ENCODE measurements at places on chromosomes 5 and 9.

- DNase-seq = no peak
These were observed 79.4 kb upstream of the SAP30L start for GRCh38 chr5:154366353-154366752.

DNA sequence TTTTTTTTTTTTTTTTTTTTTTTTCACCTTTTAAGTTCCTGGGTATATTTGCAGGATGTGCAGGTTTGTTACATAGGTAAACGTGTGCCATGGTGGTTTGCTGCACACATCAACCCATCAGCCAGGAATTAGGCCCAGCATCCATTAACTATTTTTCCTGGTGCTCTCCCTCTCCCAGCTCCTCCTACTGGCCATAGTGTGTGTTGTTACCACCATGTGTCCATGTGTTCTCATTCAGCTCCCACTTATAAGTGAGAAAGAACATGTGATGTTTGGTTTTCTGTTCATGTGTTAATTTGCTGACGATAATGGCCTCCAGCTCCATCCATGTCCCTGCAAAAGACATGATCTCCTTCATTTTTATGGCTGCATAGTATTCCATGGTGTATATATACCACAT, 350.5 kb downstream of the MAN2A1 start:
- DNase-seq = no peak

- DNase-seq = no peak
These were observed 12.8 kb upstream of the TSSK1B start for GRCh38 chr5:113447498-113448050.

- DNase-seq = no peak
These were observed 144.3 kb downstream of the GIN1 start for GRCh38 chr5:102975457-102976182.

- no peak for DNase-seq
These were observed 287.8 kb upstream of the RASA1 start for GRCh38 chr5:86979811-86980411.

DNA sequence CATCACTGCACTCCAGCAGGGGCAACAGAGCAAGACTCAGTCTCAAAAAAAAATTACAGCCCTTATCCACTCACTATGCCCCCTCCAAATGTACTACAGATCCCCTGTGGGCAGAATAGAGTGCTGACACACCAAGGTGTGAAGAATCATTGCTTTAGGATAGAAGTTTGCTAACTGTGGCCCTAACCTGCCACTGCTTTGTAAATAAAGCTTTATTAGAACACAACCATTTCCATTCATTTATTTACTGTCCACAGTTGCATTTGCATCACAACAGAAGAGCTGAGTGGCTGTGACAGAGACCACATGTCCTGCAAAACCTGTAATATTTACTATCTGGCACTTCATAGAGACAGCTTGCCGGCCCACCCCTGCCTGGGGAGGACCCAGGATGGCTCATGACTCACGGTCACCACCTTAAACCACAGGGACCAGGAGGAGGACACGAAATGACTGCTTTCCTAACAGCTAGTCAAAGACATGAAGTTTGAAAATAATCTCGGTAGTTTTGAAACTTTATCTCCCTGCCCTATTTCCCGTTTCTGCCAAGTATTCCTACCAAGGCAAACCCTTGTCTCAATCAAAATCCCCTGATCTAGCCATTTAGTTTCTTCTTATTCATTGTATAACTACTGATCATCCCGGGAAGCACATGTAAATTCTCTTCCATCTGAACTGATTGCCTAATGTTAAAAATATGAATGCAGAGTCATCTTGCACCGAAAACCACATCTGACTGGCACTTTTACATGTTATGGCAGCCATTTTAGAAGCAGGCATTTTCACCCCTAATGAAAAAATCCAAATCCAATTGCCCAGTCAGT, 206.1 kb downstream of the SLIT3 start:
- no peak for DNase-seq
